ENCODE measurements at places on chromosomes 3 and 15.

GRCh38 chr15:26970712-26971210 is at the start of gene GABRG3:
TSS of gene GABRG3 (plus strand) at chr15:26971181.
- peak; percentile 4 for DNase-seq

DNA sequence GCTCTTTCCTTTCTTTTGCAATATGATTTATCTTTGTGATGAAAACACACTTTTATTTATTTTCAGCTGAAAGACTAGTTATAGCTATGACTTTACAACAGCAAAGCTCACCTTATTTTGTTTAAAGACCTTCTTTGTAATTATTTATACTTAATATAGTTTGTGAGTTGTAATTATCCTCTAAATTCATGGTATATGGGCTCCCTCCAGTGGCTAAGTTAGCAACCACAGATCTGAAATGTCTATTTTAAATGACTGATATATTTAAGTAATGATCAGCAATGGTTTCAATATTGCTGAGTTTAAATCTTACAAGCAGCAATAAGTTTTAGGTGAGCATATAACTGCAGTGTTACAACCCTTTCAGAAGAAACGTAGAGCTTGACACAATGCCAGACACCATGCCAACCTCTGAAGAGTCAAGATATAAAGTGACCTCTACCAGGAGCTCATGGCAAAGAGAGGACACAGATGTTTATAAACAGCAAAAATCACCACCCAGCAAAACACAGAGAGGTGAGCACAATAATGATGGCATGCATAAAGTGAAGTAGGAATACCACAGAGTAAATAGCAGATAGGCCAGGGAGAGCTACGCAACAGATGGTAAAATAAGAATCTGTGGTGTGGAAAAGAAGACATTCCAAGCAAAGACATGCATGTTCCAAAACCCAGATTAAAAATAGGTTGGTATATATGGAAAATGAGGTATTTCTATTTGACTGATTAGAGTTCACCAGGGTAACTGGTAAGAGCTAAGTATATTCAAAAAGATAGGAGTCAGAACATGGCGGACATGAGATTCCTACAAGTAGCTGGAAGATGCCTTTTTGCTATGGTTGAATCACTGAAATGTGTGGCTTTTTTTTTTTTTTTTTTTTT is 143.7 kb upstream of the ZNF385D start:
- no peak for DNase-seq

GRCh38 chr15:91915576-91915975 is 62.1 kb downstream of the SLCO3A1 start:
- peak; percentile 67 for DNase-seq

DNA sequence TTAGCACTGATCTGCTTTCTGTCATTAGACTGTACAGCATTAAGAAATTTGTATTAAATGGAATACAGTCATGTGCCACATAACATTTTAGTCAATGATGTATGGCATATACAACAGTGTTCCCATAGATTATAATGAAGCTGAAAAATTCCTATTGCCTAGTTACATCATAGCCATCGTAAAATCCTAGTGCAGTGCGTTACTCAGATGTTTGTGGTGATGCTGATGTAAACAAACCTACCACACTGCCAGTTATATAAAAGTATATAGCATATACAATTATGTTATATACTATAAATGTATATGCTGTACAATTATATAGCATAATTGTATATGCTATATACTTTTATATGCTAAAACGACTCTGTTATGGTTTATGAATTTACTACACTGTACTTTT is 41.7 kb downstream of the APH1B start:
- no peak for DNase-seq

GRCh38 chr3:181695661-181696491 is 15.8 kb upstream of the SOX2 start:
- DNase-seq, result no peak

GRCh38 chr15:43941555-43941954 is 114.8 kb downstream of the WDR76 start:
- no peak for DNase-seq

GRCh38 chr15:90200534-90201129 is 498 bp upstream of the SEMA4B start:
- no peak for DNase-seq

- no peak for DNase-seq
Observed at GRCh38 chr3:27914199-27914598, 192.1 kb upstream of the EOMES start.

DNA sequence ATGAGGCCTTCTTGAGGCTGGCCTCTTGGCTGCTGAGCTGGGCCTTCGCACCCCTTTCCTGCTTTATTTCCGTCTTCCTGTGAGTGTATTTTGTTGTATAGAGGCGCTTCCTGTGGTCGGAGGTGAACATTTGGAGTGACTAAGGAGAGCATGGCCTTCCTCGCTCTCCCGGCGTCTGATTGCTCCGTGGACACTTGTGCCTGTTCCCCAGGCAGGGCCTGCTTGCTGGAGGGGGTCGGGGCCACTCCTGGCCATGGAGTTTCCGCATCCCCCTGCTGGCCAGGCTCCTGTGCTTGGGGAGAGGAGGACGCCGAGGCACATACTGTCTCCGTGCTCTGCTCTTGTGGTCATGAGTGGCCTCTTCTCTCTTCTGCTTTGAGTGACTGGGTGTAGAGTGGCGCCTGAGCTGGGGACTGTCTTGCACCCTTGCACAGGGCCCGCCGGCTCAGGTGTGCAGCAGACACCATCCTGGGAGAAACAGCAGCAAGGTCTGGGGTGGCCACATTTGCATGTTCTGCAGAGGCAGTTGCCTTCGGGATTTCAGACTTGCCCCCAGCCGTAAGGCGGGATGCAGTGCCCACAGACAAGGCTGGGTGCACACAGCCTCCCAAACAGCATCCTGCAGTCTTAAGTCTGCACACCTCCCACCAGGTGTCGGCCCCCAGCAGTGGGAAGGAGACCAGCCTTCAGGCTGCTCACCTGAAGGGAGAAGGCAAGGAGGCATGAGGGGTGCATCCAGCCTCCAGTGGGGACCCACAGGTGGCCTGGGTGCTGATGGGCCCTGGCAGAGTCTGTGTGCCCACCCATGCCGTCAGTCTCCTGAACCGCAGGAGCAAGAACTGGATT is 16.4 kb downstream of the KLF13 start:
- DNase-seq, result no peak

GRCh38 chr15:56794165-56794552 is 60.9 kb upstream of the ZNF280D start:
- DNase-seq, result no peak

GRCh38 chr15:57364282-57365007 is 11.9 kb upstream of the CGNL1 start:
- DNase-seq, result no peak

DNA sequence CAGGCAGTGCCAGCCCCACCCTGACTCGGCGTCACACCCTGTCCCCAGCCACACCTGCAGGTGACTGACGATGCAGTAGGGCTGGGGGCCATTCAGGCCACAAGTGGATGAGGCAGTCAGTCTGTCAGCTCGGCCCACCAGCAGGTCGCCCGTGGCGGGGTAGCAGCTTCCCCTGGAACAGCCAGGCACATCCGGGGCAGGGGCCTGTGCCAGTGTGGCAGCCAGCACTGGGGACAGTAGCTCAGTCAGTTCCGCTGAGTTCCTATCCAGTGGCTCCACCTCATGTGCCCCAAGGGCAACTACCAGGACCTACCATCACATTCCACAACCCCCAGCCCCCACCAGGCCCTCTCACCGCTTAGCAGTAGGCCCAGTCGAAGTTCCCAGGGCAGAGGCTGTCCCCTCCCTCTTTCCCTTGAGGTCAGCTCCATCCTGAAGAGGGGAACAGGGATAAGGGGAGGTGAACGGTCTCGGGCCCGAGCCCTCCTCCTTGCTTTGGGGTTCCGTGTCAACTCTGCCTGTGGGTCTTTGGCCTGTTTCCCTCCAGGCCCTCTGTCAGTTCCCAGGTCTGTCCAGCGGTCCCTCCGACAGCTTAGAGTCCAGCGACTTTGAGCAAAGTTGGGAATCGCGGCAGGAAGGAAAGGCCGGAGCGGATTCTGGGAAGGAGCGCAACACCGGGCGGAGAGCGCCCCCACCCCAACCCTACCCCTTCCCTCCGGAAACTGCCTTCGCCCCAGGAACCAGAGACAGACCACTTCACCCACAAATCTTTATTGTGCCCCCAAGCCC is at the start of gene LAMB2:
Gene LAMB2 (minus strand): TSS at position 614 of the 789 bp plus-strand sequence. CDS start 183 bp downstream, at position 431.
- no peak for DNase-seq

- DNase-seq, result no peak
Observed at GRCh38 chr15:72534523-72534922, 60.4 kb downstream of the ARIH1 start.

DNA sequence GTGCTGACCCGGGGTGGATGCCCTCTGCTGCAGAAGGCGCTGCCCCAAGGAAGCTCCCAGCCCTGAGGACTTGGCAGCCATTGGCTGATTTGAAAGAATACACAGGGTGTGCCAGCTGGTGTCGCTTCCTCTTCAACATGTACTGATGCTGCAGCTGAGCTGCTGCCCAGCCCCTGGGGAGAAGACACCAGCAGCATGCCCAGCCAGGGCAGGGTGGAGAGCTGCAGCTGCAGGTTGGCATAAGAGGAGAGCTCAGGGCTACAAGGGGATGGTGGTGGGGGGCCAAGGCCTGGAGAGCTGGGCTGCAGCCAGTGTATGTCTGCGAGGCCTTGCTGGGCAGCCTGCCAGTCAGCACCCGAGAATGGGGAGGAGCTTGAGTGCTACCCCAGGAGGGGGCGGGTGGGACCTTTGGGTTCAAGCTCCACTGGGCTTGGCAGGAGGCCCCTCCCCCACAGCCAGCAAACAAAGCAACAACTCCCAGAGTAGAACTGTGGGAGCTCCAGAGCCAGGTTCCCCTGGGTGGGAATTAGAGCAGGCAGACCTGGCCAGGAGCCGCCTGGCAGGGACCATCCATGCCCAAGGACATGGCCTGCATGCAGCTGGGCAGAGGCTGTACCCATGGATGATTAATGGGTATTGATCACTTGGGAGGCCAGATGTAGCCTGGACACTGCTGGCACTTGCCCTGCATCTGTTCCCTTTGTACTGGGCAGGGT is 9.2 kb upstream of the SEMA4B start:
- peak; percentile 92 for DNase-seq

- DNase-seq, result no peak
Observed at GRCh38 chr15:63135804-63136203, 14.1 kb downstream of the LACTB start.

DNA sequence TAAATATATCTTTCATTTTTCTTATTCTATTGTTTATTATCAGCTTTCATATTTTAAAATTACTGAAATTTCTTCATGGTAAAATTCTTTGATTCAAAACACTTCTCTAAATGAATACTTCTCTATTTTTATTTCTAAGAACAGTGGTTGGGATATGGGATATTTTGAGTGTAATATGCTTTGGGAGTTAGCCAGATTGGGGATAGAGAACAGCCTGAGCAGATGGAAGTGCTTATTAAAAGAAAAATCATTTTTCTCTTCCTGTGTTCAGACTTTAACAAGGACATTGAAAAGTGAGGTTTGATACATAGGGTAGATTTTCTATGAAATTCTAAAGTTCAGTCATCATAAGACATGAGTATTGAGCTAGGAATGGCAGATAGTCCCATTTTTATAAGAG is 84.8 kb downstream of the COL6A5 start:
- no peak for DNase-seq

DNA sequence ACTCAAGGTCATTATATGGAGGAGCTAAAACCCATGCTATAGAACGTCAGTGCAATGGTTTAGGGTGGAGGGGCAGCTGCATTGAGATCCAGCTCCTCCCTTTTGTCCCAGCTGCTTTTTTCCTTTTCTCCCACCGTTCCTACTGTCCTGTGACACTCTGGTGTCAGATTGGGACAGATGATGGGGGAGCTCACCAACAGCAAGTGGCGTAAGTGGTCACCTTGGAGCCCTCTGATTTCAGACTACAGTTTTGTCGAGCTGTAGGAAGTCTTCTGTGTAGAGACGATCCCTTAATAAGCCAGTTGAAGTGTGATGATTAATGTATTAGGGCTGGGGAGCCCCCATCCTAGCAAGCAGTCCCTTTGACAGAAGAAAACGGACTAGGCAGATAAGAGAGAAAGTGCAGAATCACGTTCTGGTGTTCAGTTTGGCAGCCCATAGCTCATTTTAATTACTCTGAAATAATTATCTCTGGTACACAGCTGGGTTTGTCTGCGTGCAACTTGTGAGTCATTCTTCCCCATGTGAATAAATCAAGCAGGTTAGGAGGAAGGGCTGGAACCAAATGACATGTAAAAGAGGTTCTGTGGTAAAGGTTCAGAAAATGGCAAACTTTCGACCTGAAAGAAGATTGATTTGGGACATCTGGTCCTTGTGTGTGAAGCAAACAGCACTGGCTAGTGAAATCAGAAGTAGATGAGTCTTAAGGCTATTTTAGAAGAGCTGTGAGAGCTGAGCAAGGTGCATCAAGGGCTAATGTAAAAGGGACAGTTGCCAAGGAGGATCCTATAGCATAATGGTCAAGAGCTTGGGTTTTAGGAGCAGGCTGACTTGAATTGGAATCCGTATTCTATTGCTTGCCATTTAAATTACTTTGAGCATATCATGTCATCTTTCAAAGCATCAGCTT is 241.4 kb downstream of the EDEM1 start:
- no peak for DNase-seq

- no peak for DNase-seq
Observed at GRCh38 chr3:30692498-30693130, 86.2 kb downstream of the TGFBR2 start.

- no peak for DNase-seq
Observed at GRCh38 chr3:23938688-23939087, 6.4 kb upstream of the NR1D2 start.

DNA sequence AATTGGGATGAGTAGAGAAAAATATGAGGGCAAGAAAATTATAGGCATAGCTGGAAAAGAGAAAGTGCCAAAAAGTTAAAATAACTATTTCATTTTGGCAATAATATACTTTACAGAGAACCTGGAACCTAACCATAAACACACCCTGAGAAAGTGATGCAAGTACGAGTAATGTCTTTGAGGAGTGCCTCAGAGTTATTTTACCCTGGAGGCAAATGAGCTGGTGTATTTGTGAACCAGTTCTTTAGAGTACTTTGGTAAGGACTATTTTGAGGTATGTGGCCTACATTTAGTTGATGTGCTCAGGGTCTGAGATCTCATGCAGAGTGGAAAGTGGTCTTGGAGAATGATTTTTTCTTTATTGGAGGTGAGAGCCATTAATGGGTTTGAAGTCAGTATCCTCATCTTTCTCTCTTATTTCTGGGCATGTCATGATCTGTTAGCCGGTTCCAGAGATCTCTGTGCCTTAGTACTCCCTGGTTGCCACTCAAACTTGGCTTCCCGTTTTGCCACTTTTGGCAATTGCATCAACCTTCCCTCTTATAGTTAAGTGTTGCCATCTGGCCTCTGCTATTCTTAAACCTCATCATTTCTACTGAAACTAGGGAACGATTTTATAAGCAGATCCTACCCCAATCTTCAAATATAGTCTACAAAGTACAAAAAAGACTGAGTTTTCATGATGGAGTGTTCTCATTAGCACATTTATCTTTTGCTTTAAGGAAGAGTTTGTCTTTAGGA is 145.7 kb downstream of the EPHA6 start:
- DNase-seq, result no peak

DNA sequence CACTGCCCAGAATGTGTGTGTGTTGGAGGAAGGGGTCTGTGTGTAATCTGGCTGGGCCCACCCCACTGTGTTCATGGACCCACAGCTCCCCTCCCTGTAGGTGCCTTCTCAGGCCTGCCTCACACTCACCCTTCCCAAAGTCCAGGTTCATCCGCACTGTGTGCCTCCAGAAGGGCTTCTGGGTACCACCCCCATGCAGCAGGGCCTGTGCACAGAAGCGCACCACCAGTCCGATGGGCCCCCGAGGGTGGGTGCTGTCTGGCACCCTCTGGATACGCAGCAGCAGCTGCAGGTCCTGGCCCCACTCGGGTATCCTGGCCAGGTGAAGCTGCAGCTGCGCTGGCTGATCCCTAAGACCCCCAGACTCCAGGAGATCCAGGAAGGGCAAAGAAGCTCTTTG is 12.8 kb upstream of the TGM5 start:
- no peak for DNase-seq
